ENCODE measurements at places on chromosomes 2 and 18.

GRCh38 chr2:239014458-239015217 is 166.8 kb downstream of the TWIST2 start:
- no peak for DNase-seq

- no peak for DNase-seq
Observed at GRCh38 chr2:50582164-50582563, 449.8 kb downstream of the NRXN1 start.

DNA sequence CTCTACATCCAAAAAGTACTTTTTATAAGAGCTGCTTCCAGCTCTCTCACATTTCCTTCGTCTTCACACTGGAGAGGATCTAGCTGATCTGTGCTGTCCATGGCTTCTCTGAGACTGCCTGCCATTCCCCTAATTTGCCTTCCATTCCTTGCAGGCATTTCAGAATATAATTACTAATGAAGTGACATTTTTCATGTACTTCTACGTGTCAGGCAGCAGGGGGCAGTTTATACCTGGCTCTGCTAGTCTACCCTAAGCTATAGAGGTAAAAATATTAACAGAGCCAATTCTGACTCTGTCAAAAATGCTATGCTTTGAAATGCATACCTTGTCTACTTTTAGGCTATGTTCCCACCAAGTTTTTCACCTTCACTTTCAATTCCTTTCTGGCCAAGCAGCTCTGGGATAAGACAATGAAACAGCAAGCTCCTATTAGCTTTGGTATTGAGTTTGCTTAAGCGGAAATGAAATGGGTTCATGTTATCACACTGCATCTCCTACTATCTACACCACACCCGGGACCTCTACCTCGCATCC is 81.9 kb downstream of the MEP1B start:
- DNase-seq, result no peak

- no peak for DNase-seq
Observed at GRCh38 chr2:220946552-220946951, 625.6 kb downstream of the EPHA4 start.

- no peak for DNase-seq
Observed at GRCh38 chr2:37648331-37649011, 23.0 kb downstream of the CDC42EP3 start.

DNA sequence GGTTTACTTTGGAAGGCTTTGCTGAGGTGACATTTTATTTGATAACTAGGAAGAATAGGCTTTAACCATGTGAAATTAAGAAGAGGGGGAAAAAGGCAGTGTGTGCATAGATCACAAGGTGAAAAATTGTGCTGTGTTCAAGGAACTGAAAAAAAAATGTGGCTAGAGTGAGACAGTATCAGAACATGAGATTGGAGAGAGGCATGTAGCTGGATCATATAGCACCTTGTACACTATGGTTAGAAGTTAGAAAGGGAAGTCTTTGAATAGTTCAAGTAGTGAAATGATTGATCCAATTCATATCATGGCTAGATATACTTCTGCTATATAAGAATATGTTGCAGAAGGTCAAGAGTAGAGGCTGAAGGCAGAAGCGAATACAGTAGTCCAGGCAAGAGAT is 12.3 kb upstream of the TNFRSF11A start:
- DNase-seq, result no peak

Measured in stimulated activated CD4-positive, alpha-beta T cell treated with anti-CD3 and anti-CD28 coated beads, TNF-alpha, amount 100 ng/mL, for 48 hours (primary cell).